ENCODE measurements at places on chromosomes 13 and 19.

DNA sequence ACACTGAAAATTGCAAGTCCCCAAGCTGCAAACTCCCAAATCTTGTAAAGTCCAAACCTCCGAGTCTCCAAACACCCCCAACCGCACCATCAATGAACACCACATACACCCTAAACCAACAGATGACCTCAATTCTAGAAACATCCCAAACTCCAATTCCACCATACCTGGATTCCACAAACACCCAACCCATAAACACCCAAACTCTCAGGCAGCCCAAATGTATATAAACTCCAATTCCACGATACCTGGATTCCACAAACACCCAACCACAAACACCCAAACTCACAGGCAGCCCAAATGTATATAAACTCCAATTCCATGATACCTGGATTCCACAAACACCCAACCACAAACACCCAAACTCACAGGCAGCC is 470 bp downstream of the C3 start:
- DNase-seq, result no peak

GRCh38 chr19:28577666-28578065 is 635.3 kb downstream of the UQCRFS1 start:
- DNase-seq, result no peak

- peak; percentile 2 for DNase-seq
Measured at GRCh38 chr19:34556488-34556887, 74.9 kb downstream of the WTIP start.

GRCh38 chr19:49689133-49690078 is at the start of gene ADM5:
Gene ADM5, plus strand, starts transcription at chr19:49689594. Its CDS starts 244 bp downstream, at chr19:49689838.
- DNase-seq, result no peak

DNA sequence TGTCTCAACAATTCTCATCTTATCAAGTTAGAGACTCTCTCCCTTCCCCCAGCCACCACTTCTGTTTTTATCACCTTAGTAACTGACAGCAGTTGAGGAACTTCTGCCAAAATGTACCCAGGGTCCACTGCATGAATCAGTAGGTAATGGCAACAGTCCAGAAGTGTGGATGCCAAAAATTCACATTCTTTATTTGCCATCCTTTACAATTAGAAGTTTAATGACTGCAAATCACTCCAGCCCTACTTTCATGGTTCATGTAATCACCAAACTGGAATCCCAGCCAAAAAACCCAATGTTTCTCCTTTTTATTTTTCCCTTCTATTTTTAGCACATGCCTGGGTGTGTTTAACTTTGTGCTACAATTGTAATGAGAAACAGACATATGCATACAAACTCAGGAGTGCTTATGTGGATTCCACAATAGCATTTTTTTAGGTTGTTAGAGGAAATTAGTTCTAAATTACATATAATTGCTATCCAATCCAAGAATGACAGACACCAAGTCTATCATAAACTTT is 243.5 kb downstream of the RGCC start:
- peak; percentile 14 for DNase-seq

DNA sequence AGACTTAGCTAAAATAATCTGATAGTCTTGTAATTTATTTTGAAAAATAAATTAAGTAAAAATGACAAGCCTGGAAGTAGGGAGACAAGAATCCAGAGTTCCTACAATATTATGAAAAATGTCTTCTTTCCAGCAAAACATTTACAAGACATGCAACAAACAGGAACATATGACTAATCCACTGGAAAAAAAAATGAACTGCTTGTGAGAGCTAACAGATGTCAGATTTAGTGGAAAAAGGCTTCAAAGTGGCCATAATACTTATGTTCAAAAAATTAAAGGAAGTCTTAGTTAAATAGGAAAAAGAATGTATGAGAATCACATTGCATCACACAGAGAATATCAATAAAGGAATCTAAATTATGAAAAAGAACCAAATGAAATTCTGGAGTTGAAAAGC is 2082.0 kb upstream of the PCDH20 start:
- DNase-seq, result no peak

DNA sequence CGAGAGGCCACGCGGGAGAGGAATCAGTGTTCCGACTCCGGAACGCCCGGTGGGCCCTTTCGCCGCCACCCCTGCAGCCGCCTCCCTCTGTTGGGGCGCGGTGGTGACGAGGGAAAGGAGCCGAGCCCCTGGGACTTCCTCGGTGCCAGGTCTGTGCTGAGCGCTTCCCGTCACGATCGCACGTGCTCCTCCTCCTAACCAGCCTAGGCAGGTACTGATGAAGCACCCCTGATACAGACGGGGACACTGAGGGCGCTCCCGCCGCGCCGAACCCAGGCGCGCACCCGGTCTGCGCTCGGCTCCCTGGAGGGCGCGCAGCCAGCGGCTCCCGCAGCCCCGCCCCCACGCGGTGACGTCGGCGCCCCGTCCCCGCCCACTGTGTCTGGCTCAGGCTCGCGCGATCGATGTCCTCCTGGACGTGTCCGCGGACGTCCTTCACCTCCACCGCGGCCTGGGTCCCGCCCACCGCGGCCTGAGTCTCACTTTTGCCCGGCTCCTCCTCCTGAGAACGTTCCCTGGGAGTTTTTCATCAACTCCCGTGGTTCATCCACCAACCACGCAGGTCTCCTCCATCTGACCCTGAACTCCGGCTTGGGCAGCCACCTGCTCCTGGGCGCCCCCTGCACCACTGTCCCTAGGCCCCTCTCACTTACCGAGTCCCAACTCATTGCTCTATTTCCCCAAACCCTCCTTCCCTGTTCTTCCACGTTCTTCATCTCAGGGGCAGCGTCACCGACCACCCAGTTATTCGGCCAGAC is 2.6 kb upstream of the KLK15 start:
- DNase-seq, result no peak

GRCh38 chr13:87677043-87677495 is 5.9 kb downstream of the SLITRK5 start:
- DNase-seq, result no peak

DNA sequence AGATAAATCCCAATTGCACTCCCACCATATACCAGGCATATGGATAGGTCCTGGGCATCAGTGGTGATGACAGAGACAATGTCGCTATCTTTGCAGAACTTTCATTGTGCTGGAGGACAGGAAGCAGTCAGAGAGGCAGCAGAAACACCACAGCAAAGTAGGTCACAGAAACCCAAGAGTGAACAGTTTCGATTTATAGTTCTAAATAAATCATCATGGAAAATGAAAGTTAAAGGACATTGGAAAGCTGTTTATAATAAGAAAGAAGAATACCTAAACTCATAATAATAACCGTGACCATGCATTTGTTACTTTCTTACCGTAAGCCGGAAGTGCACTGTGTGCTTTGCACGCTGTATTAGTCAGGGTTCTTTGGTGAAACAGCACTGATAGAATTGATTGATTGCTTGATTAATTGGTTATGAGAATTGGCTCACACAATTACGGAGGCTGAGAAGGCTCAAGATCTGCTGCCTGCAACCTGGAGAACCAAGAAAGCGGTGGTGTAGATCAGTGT is 38.9 kb downstream of the ALOX5AP start:
- DNase-seq, result no peak

DNA sequence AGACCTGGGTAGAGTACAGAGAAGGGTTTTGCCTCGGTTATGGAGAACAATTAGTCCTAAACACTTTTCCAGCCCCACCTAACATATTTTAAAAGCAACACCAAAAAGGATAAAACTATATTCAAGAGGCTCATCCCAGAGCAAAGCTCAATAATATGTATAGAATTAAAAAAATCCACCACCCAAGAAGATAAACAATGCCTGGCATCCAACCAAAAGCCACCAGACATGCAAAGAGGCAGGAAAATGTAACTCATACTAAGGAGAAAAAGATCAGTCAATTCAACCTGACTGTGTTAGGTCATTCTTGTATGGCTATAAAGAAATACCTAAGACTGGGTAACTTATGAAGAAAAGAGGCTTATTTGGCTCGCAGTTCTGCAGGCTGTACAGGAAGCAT is 39.3 kb downstream of the FGF9 start:
- DNase-seq, result no peak

GRCh38 chr19:32450217-32450616 is 44.6 kb downstream of the DPY19L3 start:
- no peak for DNase-seq

DNA sequence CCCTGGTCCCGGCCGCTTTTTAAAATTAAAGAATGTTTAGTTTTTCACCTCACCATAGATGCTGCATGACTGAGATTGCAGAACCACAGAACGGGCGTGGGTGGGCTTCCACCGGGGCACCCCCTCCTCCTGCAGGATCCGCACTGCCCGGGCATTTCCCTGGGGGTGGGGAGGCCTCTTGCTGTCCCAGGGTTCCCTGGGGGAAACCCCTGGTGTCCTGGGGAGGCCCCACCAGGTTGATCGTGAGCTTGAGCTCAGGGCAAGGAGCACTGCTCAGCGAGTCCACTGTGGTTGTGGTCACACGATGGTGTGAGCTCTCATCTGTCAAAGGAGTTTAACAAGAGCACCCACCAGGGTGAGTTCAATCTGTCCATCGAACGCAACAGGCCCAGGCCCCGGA is 11.4 kb upstream of the TCF3 start:
- DNase-seq, result no peak

DNA sequence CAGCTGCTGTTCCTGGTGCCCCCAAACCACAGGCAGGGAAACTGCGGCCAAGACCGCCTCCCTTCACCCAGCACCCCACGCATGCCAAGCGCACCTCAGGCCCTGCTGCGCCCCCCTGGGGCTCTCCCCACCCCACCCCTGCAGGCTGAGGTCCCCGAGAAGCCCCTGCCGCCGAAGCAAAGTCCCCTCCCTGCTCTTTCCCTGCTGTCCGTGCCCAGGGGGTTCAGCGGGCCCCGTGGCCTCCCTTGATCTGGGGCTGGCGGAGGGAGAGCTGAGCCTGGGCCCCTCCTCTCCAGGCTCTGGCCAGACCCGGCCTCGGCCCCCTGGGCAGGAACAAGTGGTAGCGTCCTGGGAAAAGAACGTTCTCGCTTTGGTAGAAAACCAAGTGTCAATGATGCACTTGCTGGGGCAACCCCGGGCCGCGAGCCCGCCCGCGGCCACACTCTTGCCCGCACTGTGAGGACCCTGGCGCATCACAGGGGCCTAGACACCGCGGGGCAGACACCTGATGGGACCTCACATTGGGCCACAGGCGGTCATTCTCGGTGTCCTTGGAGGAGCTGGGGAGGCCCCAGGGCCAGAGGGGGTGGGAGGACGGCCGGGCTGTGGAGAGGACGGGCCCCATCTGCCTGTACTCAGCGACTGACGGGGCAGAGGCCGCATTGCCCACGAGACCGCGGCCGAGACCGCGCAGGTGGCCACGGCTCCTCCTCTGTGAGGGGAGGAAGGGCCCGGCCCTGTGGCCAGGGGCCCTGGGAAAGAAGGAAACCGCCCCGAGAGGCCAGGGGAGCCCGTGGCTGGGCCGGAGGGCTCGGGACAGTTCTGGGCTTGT is 29.0 kb downstream of the GPX4 start:
- no peak for DNase-seq

Data from HS-5 (cell line).